ENCODE measurements at places on chromosomes 6 and 20. TPM values are rescaled to one million over a fixed set of nuclear protein-coding genes. Genes with fewer than 3 reads are reported as not detected.

The ZBTB46 gene
- polyA plus RNA-seq, result 6.6 TPM

The RING1 gene
- polyA plus RNA-seq, result 36.9 TPM

The TRIM27 gene
- 33.5 TPM for polyA plus RNA-seq

The PDYN gene
- not detected for polyA plus RNA-seq

The GTSF1L gene
- not detected for polyA plus RNA-seq

The MCUR1 gene
- 12.6 TPM for polyA plus RNA-seq

DNA sequence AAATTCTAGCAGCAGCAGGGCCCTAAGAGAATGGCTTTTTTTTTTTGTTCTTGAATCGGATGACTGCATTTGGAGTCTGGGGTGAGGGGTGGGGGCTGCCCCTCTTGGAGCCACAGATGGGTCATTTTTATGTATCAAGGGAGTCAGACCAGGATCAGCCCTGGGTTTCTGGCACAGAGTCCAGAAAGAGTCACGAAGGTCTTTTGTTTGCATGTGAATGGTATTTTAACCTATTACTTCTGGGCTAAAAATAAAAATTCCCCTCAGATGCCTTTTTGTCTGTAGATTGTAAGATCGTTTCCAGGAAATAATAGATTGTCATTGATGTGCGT, 72.5 kb downstream of the PHACTR3 start:
- no peak for DNase-seq

GRCh38 chr6:153301602-153302001, 170.5 kb upstream of the RGS17 start:
- DNase-seq, result no peak

GRCh38 chr6:70709826-70710225, 42.1 kb downstream of the SMAP1 start:
- no peak for DNase-seq

GRCh38 chr6:159639721-159640120, 53.3 kb downstream of the SOD2 start:
- DNase-seq, result no peak

DNA sequence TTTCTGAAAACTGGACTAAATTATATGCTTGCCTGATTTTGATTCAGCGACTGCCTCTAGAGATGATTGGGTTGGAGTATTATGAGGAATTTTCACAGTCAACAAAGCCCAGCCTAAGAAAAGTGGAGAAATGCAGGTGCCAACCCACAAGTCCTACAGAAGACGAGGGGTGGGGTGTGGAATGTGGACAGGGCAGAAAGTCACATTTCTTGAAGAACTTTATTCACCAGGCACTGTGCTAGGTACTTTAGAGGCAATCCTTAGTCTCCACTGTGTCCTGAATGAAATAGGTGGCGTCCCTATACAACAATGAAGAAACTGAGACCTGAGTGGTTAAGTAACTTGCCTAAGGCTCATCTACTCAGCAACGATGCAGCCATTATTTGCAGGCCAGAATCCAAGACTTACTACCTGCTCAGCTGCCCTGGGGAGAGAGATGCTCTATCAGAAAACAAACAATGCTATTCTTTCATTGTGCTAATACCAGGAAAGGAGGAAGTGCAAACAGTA, 106.3 kb downstream of the RNF144B start:
- DNase-seq, result no peak
